ENCODE measurements at places on chromosomes 1 and 21. TPM values are rescaled to one million over a fixed set of nuclear protein-coding genes. Genes with fewer than 3 reads are reported as not detected.

TMEM51 gene
- 38.0 TPM for total RNA-seq

NR5A2 gene
- 3.6 TPM for total RNA-seq

HRNR gene
- total RNA-seq: not detected

KRTAP10-12 gene
- total RNA-seq: not detected

MYBPH gene
- not detected for total RNA-seq

RSPH1 gene
- total RNA-seq: 1.1 TPM

Measured in A549 treated with ZK216348 at 1 μM for 4 hours (cell line).